ENCODE measurements at places on chromosomes 6 and 20.
A peak's percentile ranks its signal among the peaks of the same experiment; 100 is the strongest.

GRCh38 chr6:144162977-144163376, 12.7 kb downstream of the STX11 start:
- no peak for DNase-seq

GRCh38 chr6:149317644-149318571, at the start of gene TAB2:
TSS of gene TAB2 (plus strand) at chr6:149317712. CDS start at chr6:149369998, 52,286 bp downstream.
- peak; percentile 56 for DNase-seq

DNA sequence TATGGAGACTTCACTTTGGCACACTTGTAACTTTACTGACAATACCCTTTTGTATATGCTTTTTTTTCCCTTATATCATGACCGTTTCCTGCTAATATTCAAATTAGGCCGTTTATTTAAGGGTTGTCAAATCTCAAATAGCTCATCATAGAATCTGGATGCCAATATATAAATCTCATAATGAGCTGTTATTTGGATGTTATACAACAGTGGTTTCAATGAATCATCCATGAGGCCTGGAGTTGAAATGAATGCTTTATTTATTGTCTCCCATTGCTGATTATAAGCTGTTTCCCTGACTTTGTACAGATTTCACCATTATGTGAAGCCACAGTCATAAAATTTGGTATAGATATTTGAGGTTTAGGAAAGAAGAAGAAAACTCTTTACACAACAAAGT, 256.1 kb downstream of the PLCB1 start:
- DNase-seq: no peak

- no peak for DNase-seq
These were observed 96.2 kb downstream of the TCP11 start for GRCh38 chr6:35044761-35045421.

DNA sequence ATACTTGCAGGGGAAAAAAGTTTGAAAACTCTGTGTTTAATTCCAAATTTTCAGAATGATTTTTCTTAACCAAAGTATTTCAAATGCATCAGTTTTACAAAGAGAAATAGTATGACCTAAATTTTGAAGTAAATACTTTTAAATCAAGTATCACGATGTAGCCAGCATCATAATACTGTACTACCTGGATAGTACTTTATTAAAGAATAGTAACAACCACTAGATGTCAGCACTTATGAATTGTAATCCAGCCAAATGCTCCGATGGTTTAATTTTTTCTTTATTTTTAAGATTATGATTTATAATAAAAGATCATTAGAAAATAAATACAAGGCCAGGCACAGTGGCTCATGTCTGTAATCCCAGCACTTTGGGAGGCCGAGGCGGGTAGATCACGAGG, 37.2 kb upstream of the HACE1 start:
- no peak for DNase-seq

- DNase-seq: no peak
These were observed 19.6 kb downstream of the MYLIP start for GRCh38 chr6:16148498-16148897.

DNA sequence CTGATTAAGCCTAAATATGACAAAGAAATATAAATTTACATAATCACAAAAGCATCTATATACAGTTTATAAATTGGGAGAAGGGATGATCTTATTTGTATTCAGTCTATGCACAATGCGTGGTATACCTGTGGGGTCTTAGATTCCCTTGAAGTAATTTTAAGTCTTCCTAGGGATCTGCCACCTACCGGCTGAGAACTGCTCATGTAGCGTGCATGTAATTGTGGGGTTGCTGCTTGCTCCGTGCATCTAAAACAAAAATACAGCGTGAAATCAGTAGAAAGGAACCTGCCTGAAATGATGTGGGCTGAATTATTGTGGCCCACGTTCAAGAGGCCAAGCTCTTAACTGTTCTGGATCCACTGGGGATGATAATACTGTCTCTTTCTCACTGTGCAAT, 187.3 kb downstream of the MBOAT1 start:
- DNase-seq: no peak

GRCh38 chr6:117616391-117617209, 14.3 kb upstream of the GOPC start:
- DNase-seq: no peak

DNA sequence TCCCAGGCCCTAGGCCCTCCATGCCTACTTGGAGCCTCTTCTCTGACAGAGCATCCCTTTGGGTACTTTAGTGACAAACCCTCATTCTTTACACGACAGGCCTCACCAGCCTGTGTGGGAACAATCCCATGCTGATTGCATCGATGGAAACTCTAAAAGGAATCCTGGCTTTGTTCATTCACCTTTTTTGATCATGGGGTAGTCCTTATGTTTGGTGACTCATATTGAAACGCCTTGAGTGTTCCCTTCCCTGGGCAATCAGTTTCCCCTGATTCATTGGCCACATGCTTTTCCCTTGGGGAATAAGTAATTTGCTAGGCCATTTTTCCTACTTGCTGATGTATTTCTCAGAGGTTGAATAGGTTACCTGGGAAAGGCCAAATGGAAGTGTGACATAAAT, 14.7 kb upstream of the TNFAIP3 start:
- DNase-seq: no peak

DNA sequence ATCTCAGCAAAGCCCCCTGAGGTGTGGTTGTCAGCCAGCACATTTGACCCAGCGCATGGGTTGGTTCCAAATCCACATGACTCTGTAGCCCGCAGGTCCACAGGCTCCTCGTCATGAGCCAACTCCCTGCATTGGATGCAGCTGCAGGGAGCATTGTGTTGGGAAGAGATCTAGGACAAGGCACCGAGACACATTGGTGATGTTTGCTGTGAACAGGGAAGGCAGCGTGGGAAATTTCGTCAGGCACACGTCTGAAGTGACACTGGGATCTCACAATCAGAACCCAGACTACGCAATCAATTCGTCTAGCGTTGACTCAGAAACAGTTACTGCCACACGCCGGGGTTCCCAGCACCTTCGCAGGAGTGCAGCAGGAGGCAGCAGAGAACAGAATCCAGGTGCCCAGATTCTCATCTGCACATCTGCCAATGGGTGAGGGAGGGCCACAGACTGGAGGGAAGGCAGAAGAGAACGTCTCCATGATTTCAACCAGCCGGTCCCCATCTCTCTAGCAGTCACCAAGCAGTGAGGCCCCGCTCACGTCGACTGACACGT, 177.0 kb downstream of the TTLL2 start:
- DNase-seq: no peak

GRCh38 chr6:68633972-68634725, 933 bp upstream of the ADGRB3 start:
- DNase-seq: no peak

DNA sequence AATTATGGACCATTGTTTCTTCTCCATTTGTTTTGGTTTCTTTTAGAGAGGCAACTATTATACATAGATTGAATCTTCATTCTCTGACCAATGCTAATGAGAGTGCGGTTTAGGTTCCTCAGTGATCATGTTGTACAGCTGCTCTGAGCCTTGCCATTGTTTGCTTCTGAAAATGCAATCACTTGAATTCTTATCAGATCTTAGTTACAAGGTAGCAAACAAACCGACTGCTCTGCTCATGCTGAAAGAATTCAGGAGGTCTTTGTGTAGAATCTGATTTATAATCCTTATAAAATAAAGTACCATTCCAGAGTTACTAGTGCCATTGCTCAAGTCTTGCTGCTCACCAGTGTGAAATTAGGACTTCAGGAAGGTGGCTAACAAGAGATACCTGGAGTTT, 569.1 kb upstream of the ID4 start:
- no peak for DNase-seq

- DNase-seq: no peak
These were observed 31.4 kb upstream of the TRIM26 start for GRCh38 chr6:30244560-30244959.

- DNase-seq: no peak
These were observed 56.2 kb upstream of the EDN1 start for GRCh38 chr6:12233693-12234571.

DNA sequence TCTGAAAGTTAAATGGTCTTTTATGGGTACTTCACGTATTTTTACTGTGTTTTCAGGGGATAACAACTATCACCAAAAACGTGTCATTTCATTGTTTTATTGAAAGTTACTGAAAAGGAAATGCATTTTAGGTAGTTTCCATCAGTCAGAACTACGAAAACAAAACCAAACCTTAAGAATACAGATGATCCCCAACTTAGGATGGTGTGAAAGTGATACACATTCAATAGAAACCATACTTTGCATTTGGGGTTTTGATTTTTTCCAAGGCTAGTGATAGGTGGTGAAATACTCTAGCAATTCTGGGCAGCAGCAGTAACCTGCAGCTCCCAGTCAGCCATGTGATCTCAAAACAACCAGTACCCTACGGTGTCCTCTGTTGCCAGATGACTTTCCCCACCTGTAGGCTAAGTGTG, 25.9 kb upstream of the EFHC1 start:
- DNase-seq: no peak

DNA sequence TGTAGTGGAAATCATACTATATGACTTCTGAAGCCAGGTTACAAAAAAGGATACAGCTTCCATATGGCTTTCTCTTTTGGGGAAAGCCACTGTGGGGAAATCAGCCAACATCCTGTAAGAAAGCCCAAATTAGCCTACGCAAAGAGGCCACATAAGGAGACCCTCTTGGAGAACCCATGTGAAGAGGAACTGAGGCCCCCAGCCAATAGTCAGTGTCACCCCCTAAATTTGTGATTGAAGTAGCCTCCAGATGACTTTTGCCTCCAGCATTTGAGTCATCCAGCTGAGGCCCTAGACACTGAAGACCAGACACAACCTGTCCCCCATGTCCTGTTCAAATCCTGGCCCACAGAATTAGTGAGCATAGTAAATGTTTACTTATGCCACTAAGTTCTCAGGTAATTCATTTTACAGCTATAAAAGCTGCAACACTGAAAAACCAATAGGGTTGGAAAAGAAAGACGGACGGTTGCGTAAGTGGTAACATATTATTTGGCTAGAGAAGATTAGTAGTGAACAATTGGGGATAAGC, 60.4 kb downstream of the HMGCLL1 start:
- DNase-seq: no peak

GRCh38 chr6:11494786-11495564, 42.6 kb upstream of the TMEM170B start:
- no peak for DNase-seq

- DNase-seq: no peak
These were observed 518.3 kb downstream of the DHX35 start for GRCh38 chr20:39480276-39481043.

- no peak for DNase-seq
These were observed 9.8 kb upstream of the BLCAP start for GRCh38 chr20:37537505-37537904.

DNA sequence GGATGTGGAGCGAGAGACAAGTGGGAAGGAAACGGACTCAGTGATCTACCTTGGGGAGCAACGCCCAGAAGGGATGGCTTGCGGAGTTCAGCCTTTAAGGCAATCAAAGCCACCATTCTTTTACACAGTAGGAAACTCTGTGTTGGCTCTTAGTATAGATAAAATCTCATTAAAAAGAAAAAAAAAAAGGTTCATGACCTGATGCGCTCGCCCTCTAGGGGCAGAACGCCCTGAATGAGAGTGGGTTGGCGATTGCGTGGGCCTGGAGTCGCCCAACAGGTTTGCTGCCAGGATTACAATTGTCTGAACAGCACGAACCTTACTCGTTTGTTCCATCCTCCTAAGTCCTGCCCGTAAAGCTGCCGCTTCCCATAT, 1.2 kb downstream of the TPD52L1 start:
- no peak for DNase-seq

DNA sequence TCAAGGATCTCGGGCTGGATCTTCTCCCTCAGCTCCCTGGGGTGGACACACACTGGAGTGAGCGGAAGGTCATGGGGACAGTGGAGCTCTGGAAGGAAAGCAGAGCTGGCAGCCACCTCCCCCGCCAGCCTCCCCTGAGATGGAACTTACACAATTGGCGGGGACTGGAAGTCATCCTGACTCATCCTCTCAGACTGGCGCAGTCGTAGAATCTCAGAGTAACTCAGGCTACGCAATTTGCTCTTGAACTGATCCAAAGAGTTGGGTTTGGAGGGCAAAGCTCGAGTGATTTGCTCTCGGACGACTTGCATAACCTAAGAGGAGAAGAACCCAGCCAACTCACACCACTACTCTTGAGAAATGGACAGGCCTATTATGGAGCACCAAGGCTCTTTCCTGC, 34.8 kb downstream of the ELMO2 start:
- DNase-seq: no peak

- DNase-seq: no peak
These were observed 17.6 kb downstream of the CAPN11 start for GRCh38 chr6:44176130-44176761.

DNA sequence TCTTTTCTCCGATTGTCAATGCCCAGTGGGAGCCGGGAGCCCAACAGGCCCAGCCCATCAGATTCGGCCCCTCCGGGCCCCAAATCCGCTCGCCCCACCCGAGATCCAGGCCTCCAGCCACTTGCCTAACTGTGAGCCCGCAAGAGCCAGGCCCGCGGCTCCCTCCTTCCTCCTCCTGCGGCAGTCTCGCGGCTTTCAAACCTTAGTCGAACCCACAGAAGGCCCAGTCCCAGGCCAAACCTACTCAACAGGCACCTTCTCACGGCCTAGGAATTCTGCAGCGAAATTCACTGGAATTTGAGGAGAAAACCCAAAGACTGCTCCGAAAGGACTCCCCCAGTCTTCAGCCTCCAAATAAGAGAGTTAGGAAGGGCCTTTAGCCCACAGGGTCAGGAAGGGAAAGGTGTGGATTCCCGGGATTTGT, 2.8 kb upstream of the TFAP2A start:
- DNase-seq: no peak

DNA sequence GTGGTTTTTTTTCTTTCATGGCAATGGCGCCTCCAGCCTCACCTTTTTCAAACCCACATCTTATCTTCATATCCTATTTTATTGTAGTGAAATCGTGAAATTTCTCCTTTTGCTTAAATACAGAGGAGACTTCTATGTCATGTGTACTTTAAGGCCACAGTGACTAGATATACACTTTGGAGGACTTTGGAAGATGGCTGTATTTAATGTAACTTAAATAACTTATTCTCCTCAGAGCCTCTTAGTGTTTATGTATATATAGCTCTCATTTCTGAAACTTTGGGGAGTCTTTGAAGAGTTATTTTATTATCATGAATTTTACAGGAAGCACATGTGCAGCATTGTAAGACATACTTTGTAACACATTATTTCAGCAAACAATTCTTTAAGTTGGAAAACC, 968 bp downstream of the LAMA2 start:
- no peak for DNase-seq

DNA sequence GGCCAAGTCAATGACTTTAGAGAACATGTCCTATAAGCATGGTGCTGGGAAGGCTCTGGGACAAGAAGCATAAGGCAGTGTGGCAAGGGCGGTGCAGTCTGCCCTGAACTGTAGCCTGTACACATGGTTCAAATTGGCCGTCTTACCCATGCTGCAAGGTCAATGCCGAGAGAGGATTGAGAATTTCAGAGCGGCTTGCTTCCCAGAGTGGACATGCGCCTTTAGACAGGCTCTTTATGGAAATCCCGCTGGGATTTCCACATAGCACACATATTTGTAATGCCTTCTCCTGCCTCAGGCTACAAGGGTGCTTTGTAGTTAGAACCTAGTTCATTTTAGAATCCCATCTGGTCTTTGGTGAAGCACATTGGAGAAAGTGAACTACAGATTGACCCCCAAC, 36.1 kb upstream of the CEP162 start:
- no peak for DNase-seq
